Cerebellum (tissue), 4 donors: ENCODE measurements at places on chromosomes 7 and 10.

DNA sequence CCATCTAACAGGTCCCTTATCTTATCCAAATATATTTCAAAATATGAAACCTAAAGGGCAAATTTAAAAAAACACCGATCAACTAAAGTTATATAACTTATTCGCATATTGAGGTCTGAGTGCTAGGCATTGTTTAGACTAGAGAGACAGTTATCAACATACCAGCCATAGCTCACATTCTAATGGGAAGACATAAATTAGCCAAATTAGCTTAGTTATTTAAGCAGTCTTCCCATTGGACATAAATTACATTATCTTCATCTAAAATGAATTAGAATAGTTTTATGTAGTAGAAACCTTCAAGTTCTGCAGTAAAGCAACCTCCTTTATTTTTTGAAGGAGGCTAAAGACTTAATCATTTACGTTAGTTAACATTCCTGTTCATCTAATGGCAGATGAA, 17.4 kb downstream of the KIF5B start:
- no peak for DNase-seq

DNA sequence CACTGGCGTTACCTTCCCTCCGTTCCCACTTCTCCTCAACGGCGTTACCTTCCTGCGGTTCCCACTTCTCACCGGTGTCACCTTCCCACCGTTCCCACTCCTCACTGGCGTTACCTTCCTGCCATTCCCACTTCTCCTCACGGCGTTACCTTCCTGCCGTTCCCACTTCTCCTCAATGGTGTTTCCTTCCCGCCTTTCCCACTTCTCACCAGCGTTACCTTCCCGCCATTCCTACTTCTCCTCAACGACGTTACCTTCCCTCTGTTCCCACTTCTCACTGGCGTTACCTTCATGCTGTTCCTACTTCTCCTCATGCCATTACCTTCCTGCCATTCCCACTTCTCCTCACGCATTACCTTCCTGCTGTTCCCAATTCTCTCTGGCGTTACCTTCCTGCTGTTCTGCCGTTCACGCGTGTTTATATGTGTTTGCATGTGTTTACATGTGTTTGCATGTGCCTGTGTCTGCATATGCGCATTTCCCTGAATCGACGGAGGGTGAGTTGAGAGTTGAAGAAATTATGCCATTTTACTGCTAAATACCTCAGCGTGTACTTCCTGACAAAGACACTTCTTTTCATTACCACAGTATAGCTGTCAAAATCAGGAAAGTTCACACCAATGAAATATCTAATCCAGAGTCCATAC, 23.2 kb upstream of the CFAP46 start:
- no peak for DNase-seq

- DNase-seq = no peak
Observed at GRCh38 chr10:56905051-56905450, 544.0 kb upstream of the ZWINT start.

DNA sequence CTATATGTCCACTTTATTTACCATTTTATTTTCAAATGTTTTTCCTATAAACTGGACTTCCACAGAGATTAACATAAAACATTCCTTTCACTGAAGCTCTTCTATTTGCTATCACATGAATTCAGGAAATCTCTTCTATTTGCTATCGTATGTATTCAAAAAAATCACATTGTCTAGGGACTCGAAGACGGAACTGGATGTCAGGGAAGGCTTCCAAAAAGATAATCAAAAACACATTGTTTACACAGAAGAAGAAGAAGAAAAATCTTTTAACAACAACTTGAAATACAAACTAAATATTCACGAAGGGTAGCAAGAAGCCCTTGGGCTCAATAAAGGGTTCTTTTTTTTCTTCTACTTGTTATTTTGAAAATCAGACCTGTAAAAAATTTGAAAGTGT, 426.1 kb upstream of the LRRN3 start:
- DNase-seq = no peak

DNA sequence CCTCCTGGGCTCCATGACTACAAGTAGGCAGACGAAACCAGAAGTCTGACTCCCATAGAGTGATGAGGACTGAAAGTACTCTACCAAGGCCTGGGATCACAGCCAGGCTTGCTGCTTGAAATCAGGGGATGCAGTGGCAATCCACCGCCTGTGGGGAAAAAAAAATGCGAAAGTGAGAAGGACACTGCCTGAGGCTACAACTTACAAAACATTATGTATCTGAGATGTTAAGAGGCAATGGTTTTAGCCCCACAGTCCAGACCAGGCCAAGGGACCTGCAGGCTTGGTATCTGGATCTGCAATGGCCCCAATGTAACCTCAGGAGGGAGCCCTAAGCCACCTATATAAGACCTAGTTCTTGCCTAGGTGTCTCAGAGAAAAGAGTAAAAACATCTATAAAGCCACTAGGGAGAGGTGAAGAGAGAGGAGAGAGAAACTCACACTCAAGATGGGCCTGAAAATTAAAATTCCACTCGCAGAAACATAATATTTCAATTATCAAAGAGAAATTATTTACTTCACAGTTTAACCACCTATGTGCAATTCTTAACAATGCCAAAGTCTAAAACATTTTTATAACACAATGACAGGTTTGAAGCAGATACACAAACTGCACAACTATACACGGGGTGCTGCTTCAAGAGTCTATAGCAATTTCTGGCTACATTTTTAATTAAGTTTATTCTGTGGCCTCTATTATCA, 13.9 kb downstream of the DNAJC1 start:
- DNase-seq = peak; percentile 55

GRCh38 chr7:52656098-52656497, 379.3 kb upstream of the POM121L12 start:
- no peak for DNase-seq

- peak; percentile 71 for DNase-seq
Observed at GRCh38 chr7:122682815-122683550, 15.9 kb downstream of the RNF133 start.

- DNase-seq = no peak
Observed at GRCh38 chr10:1662438-1663025, 74.8 kb downstream of the ADARB2 start.

DNA sequence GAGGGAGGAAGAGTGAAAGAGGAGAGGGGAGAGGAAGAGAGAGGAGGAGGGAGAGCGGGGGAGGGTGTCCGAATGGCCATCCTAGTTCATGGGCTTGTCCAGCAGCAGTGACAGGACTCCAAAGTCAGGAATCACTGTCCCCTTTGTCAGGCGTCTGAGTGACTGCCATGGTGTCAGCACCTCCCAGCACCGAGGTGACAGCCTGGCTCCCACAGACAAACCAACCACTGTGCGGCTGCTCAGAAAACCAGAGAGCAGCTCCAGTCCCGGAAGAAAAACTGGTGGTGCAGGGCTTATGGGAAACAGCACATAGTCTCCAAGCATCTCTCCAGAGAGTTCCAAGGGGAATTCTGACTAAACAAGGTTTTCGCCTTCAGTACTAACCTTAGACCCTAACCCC, 18.9 kb upstream of the FGFR2 start:
- DNase-seq = no peak

- DNase-seq = no peak
Observed at GRCh38 chr7:124896001-124896400, 33.6 kb downstream of the POT1 start.

DNA sequence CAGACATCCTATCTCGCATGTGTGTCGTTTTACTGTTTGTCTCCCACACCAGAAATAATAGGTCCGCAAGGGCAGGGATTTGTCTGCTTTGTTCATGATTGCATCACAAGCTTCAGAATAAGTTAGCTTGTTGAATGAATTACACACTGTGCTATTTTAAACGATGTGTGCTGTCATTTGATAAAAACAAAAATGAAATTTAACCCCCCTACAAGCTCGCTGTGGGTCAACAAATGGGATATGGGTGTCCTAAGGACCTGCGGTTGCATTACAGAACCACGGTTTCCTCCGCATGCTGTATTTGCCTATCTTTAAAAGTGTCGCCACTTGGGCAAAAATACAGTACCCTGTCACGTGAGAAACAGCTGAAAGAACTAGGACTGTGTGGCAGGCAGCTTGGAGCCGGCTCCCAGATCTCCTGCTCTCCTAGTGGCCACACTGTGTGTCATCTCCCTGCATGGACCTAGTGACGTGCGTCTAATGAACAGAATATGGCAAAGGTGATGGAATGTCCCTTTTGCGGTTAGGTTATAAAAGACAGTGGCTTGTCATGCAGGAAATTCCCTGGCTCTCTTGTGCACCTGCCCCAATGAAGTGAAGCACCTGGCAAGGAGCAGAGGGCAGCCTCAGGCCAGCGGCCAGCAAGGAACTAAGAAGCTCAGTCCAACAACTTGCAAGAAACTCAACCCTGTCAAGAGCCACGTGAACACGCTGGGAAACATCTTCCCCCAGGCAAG, 32.9 kb upstream of the CRYGN start:
- no peak for DNase-seq

DNA sequence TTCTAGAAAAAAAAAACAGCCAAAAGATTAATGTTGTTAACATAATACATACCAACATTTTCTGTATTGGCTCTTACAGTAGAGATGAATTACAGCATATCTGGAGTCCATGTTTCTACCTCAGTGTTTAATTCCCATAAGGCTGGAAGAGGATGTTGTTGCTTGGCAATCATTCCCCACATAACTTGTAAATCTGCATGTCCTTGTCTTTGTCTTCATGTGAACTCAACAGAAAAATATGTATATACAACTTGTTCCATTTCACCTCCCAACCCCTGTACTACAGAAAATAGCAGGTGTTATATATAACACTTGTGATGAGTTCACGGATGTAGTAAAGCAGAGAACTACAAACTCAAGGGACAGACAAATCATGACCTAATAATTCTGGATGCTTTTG, 160.9 kb upstream of the SEMA3C start:
- DNase-seq = no peak

DNA sequence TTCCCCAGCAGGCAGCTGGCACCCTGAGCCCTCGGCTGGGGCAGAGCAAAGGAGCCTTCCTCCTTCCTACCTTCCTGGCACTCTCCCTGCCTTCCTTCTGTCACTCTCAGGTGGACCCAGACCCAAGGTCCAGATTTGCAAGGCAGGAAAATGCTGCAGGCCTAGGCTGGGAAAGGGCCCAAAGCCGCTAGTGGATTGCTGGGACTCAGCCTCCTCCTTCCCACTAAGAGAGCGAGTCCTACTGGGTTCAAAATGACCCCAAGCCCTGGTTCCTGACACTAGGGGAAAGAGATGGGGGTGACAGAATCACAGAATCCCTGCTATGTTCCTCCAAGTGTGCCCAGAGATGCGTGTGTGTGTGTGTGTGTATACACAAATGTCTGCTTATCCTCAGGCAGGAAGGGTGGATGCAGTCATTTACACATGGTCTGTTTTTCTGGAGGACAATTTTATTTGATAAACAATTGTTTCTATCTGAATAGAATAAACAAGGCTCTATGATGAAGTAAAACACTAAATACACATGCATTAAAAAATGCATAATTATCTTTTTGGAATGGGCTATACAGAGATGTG, 1.3 kb upstream of the PLAU start:
- no peak for DNase-seq

DNA sequence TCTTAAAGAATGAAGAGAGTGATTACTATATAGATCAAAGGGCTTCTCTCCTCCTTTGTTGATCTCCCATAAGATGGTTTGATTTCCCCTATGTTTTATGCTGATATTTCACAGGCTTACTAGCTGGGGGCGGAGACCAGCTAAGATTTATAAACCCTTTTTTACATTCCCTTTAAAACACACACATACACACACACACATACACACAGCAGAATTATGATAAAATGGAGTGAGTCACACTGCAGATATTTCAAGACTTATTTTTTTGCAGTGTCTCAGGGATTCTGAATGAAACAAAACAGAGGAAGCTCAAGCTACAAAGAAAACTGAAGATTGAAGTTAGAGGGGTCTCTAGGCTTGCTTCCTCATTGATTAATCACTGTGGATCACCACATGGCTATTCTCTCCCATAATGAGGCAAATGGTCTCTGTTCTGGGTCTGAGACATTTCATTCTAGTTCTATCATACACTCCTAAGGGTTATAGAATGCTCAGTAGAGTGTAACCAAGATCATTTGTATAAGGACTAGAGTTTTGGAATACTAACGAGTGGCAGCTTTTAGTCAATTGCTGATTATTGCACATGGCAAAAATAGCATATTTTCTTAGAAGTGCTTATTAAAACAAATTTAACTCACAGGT, 18.6 kb downstream of the INA start:
- no peak for DNase-seq

- DNase-seq = no peak
Observed at GRCh38 chr7:35571611-35572240, 123.2 kb downstream of the HERPUD2 start.

DNA sequence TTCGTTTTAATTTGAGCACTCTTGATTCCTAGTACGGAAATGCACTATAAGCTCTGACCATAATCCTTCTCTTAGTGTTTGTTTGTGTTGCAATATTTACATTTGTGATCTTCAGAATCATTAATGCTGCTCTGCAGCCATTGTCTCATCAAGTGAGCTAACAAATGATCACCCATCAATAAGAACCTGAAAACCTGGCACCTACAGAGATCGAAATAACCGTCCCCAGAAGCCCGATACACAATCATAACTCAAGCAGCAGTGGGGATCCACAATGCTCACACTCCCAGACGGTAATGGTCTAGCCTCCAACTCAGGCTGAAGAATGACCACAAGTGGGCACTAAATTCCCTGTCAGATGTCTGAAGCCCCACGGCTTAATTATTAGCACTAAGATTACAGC, 156.0 kb upstream of the NFE2L3 start:
- DNase-seq = no peak

DNA sequence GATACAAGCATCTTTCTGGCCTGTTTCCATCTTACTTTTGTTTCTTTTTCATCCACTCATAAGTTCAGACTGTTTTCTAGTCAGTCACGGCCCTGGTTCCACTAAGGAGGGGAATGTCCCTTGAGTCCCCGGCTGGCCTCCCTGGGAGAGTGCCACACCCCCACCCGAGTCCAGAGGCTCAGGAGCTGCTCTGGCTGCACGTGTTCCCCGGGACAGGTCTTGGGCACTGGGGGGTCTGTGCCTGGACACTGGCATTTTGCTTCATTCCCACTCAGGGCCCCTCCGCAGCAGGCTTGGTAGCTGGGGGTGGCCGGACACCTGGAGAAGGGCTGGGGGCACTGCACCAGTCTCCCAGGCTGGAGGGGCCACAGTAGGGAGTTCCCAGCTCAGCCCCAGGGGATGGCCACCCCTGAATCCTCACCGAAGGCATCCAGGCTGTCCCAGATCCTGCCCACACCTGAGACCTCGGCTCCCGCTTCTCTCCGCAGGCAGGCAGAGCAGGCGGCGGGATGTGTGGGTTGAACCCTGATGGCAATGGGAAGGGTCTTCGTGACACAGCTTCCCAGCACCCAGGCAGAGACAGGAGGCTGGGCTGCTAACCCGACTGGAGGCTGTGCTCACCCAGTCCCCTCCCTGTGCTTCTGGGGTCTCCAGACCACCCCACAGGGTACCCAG, 92.3 kb downstream of the BMS1 start:
- DNase-seq = no peak

GRCh38 chr10:14545827-14546226, 215.1 kb upstream of the FRMD4A start:
- DNase-seq = no peak

DNA sequence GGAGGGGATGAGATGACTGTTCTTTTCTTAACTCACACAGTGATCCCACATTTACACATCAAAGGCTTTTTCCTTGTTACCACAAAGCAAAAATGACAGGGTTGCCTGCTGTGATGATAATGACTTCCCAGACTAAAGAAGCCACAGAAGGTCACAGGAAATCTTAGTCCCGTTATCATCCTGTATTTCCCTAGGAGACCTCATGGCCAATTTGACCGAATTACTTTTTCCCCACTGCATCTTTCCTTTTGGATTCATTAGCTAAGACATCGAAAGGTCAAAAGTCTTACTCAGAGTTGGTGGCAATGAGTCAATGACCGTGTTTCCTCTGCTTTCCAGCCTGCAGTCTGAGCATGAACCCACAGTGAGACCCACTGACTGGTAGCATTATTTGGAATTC, 130.1 kb upstream of the INHBA start:
- no peak for DNase-seq

- no peak for DNase-seq
Observed at GRCh38 chr7:122756860-122757259, 54.1 kb upstream of the RNF148 start.
